ENCODE measurements at places on chromosomes 7 and 10.
A peak's percentile ranks its signal among the peaks of the same experiment; 100 is the strongest.

DNA sequence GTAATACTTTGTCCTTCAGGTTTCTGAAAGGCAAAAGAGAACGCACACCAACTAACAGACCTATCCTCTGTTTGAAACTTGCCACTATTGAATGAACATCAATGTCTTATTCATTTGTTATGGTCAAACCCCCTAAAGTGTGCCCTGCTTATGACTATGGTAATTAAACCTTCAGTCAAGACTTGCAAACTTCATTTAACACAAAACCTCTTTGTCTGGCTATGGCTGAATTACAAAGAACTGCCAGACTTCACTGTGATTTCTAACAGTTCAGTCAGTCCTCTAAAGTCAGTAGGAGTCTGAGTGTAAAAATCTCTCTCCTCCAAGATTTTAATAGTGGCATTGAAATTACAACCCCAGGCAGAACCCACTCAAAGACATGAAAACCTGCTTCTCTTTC, 702.5 kb upstream of the LRRN3 start:
- no peak for DNase-seq

DNA sequence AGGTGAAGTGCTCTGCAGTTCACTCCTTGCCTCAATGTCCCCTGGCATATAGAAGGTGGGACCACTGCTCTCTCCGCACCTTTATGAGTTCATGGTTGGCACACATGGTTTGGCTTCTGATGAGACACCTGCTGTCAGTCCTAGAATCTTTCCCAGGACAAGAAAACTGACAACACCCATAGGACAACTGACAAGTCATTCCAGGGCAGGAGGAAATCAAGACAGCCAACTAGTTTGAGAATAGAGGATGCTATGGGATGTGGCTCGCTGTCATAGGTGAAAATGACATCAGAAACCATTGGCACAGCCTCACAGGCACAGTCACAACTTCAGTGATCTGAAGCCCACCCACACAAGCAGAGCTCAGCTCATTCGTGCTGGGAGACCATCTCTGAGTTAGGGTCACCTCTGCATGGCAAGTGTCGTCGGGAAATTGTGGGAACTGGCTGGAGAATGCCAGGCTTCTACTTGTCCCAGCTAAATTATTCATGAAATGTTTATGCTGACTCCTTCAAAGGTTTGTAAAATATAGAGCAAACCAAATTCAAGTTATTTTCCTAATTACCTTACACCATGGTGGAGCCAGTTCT, 762.4 kb downstream of the GRID1 start:
- DNase-seq: no peak

GRCh38 chr10:59234816-59235429, 58.5 kb downstream of the PHYHIPL start:
- DNase-seq: peak; percentile 3

DNA sequence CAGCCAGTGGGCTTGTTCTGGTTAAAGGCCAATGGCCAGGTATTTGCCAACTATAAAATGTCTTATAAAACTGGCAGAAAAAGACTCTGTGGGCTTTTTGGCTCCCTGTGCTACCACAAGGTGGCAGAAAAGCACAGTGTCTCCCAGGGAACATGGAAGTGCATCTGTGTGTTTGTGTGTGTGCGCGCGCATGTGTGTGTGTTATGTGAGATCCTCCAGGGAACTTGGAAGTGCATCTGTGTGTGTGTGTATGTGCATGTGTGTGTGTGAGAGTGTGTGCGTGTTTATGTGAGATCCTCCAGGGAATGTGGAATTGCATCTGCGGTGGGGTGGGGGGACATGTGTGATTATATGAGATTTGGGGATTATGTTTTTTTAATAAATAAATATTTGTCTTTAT, 30.2 kb upstream of the ABI1 start:
- DNase-seq: peak; percentile 32

- DNase-seq: no peak
Measured at GRCh38 chr10:11236234-11236633, 218.6 kb downstream of the CELF2 start.

- DNase-seq: no peak
Measured at GRCh38 chr10:50533296-50533695, 90.5 kb downstream of the SGMS1 start.

GRCh38 chr7:125423458-125424155, 494.0 kb upstream of the POT1 start:
- DNase-seq: no peak

- no peak for DNase-seq
Measured at GRCh38 chr10:61942604-61943461, 41.3 kb downstream of the ARID5B start.

- no peak for DNase-seq
Measured at GRCh38 chr7:98049034-98049433, 57.6 kb upstream of the LMTK2 start.

DNA sequence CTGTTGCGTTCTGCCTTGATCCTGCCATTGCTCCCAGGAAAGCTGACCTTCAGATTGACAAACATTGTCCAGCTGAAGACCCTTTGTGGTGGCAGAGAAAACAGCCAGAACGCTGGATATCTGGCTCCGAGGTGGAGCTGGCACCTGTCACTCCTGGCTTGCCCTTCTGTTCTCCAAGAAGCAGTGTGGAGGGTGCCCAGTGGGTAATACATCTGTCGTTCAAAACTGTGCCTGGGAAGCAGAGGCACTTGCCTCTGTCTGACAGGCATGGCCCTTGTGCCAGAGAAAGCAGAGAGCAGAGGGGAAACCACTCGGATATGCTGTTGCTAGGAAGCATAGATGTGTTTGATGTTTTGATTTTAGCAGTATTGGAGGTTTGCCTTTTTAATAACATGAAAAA, 231.4 kb downstream of the BMPER start:
- no peak for DNase-seq

- DNase-seq: no peak
Measured at GRCh38 chr10:102113261-102113955, 6.8 kb downstream of the LDB1 start.

- DNase-seq: no peak
Measured at GRCh38 chr10:37479469-37479868, 354.1 kb downstream of the ANKRD30A start.

GRCh38 chr10:53667063-53667462, 894.5 kb upstream of the MBL2 start:
- DNase-seq: no peak

DNA sequence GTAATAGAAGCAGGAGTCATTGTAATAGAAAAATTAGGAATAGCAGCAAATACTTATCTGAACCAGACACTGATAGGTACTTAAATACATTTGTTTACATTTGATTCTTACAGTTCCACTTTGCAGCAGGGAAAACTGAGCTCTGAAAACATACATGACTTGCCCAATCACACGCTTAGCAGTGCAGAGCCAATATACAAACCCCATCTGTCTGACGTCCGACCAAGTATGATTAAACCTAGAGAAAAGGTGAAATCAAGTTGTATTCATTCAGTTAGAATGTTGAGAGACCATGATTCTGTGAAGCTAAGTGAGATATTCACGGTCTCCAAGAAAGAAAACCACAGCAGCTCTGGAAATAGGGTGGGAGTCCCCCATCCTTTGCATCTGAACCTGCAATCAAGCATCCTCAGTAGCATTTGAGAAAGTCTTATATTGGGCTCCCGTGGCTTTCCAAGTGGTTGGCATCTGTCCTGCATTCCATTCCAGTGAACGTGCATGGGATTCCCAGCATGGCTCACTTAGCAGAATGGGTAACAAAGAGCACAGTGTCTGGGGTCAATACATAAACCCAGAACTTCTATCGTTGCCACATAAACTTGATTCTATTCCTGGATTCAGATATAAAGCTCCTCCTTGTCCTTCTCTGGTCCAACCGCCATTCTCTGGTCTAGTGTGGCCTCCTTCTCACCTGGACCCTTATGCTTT, 148.7 kb upstream of the RSU1 start:
- DNase-seq: peak; percentile 96

GRCh38 chr10:20289070-20289828, 473.0 kb downstream of the PLXDC2 start:
- no peak for DNase-seq

- DNase-seq: no peak
Measured at GRCh38 chr7:123665896-123666295, 10.2 kb downstream of the LMOD2 start.
